NCI-H1417 (cell line): ENCODE measurements at places on chromosomes 13 and 19.

DNA sequence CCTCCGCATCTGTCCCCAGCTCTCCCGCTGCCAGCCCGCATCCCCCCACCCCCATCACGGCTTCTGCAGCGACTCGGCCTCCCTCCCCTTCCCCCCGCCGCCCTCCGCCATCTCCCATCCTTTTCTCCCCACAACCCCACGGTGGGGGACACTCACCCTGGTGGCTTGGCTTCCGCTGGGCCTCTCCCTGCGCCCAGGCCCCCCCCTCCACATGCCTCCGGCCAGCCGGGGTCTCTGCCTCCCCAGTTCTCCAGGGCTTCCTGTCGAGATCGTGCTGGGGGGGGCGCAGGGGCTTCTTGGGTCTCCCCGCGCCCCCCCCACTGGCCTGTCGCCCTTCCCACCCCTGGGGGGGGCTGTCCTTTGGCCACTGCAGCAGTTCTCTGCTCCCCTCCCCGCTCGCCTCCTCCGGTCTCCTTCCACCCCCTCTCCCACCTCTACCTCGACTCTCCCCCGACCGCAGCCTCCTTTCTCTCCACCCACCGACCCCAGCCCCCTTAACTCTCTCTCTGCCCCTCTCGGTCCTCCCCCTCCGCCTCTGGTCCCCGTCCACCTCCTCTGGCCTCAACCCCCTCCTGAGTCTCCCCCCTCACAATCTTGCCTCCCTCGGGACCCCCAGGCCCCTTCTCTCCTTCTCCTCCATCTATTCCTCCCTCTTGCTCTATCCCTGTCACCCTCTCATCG is 17.1 kb downstream of the LRRC4B start:
- no peak for DNase-seq

DNA sequence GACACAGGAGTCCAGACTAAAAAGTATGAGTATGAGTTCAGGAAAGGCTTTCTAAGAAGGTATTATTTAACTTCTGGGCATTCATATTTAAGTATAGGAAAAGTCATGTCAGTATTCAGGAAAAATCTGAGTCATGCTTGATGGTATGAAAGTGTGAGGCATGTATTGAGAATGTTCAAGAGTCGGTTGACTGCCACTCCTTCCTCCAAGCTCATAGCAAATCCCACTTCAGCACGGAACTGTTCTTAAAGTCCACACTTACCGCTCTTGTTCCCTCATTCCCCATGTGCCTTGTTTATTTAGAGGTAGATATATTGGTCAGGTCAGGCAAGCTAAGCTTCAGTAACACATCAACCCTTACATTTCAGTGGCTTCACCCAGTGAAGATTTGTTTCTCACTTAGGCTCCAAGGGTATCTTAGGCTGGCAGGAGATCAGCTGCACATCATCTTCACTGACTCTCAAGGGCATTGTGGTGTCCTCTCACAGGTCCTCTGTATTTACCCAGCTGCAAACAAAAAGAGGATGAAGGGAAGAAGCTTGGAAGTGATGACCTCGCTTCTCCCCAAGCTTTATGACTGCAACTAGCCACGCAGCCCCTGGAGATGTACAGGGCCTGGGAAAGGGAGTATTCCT is 1189.2 kb downstream of the EFNB2 start:
- no peak for DNase-seq

- no peak for DNase-seq
Measured at GRCh38 chr19:383040-383439, 25.9 kb downstream of the C2CD4C start.

DNA sequence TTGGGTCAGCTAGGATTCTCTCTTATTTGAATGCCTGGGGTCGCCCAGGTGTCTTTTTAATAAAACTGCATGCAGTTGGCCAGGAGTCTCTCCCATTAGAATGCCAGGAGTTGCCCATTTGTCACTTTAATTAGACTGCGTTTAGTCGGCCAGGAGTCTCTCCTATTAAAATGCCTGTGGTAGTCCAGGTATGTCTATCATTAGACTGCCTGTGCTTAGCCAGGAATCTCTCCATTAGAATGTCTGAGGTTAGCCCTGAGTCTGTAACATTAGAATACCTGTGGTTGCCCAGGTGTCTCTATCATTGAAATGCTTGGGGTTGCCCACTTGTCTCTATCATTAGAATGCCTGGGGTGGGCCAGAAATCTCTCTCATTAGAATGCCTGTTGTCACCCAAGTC is 1470.9 kb downstream of the UQCRFS1 start:
- no peak for DNase-seq

- DNase-seq, result no peak
Measured at GRCh38 chr19:11465600-11465999, 15.2 kb downstream of the ELAVL3 start.

- DNase-seq, result no peak
Measured at GRCh38 chr13:93345024-93345423, 118.4 kb downstream of the GPC6 start.

GRCh38 chr13:88360761-88361160 is 689.6 kb downstream of the SLITRK5 start:
- no peak for DNase-seq

DNA sequence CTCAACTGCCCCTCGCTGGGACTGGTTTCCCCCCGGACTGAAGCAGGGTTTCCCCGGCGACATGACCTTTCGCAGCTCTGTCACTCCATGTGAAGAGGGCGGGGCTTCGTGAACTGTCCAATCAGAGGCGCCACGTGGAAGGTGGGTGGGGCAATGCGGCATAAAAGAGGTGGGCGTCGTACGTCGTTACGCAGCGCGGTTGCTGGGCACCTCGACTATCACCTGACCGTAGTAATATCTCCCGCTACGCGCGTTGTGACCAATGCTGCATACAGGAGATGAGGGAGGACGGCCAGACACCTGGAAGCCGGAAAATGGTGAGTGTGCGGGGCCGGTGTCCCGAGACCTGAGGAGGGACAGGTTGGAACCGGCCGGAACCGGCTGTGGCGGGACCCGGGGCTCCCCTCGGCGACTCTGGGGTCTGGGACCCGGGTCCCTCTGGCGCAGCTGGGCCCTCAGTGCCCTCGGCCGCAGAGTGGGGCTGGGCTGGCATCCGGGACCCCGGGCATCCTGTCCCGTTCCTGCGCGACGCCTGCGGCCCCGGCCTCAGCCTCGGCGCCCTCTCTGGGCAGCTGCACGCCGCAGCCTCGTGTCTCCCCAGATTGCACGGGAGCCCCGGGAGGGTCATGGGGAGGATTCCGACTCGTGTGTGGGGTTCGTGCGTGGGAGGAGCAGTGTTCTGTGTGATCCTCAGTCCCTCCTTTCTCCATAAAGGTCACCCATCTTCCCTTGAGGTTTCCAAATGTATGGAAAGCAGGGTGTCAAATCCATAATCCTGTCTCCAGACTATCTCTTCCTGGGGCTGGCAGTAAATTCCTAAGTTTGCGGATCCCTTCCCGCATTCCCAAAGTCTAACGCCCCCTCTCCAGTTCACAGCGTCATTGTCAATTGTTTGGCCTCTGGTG is 32.2 kb downstream of the ZNF136 start:
- DNase-seq, result no peak

- DNase-seq, result no peak
Measured at GRCh38 chr19:30733826-30734550, 361.8 kb downstream of the ZNF536 start.
